Calu3 (cell line): ENCODE measurements at places on chromosomes 2 and 18. TPM values are rescaled to one million over a fixed set of nuclear protein-coding genes. Genes with fewer than 3 reads are reported as not detected.

- DNase-seq, result no peak
These were observed 422.9 kb upstream of the TRIB2 start for GRCh38 chr2:12293874-12294273.

DNA sequence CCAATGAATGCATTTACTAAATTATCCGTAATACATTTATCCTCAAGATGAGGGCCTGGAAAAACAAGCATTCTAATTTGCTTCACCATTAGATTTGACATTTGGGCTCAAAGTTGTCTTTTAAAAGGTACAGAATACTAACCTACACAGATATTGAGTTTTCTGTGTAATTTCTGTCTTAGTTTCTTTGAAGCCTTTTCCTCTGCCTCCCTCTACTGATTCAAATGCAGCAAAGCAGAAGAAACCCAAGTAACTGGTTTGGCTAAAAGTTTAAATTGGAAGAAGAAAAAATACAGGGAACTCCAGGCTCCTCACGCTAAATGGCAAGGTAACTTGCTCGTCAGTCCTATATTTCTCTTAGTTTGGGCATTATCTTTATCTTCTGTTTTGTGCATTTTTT, 53.3 kb upstream of the SLC5A7 start:
- DNase-seq, result no peak

- no peak for DNase-seq
These were observed 426.1 kb downstream of the DCC start for GRCh38 chr18:52766002-52766545.

LIPG gene
- total RNA-seq, result 36.6 and 44.0 TPM in 2 replicates

OR6B2 gene
- total RNA-seq, result not detected in 2 replicates

DNA sequence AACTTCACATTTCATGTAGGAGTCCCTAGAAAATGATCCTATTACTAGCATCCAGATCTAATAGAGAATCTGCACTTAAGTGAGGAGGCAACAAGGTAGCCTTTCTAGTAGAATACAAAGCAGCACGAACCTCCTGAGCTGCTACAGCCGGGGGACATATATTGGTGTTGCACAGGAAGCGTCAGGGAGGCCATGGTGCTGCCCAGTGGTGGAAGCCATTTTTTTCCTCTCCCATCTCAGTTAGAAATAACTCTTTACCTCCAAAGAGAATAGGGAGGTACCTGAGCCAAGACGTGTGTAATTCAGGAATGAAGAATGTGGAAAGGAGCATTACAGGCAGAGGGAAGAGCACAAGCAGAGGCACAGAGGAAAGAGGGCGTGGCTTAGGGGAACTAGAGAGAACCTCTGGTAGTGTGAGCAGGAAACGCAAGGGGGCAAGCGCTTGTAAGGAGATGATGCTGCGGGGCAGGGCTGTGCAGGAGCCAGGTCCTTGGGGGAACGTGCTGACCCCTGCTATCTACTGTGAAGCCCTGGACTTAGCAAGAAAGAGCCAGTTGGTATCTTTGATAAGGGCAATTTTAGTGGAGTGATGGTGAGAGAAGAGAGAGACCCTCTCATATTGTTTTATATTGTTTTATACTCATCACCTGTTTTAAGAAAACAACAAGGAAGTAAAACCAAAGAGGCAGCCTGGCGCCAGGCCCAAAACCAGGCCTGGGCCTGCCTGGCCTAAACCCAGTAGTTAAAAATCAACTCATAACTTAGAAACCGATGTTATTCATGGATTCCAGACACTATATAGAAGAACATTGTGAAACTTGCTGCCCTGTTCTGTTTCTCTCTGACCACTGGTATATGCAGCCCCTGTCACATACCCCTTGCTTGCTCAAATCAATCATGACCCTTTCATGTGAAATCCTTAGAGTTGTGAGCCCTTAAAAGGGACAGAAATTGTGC, 50.0 kb upstream of the TTC39C start:
- DNase-seq, result peak; percentile 78

DNA sequence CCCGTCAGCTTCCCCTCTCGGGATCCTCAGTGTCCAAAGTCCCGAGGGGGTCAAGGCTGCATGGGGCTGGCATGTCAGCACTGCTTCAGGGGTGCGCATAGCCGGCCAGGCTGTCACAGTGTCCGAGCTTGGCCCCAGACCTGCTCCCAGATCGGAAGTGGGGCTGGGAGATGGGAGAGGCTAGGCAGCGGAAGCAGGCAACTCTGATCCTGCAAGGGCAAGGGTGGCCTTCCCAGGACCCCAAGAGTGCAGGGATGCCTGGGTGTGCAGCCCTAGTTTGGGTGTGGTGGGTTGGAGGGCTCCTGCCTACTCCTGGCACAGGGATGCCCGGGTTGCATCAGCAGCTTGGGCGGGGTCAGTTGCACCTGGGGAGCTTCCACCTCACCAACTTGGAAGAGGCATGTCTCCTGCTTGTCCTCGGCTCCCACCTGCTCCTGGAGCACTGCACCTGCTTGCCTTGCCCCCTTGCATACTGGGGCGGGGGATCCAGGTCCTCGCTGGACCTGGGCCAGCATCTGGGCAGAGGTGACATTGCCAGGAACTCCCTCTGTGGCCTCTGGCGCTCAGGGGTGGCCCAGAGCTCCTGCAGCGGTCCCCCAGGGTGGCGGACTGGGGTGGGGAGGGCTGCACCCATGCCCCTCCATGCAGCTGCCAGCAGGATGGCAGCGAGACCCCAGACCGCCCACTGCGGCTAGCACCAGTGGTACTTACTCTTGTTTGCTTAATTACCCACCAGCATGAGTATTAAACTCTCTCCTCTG, 41.3 kb downstream of the CBLN2 start:
- DNase-seq, result no peak

DNA sequence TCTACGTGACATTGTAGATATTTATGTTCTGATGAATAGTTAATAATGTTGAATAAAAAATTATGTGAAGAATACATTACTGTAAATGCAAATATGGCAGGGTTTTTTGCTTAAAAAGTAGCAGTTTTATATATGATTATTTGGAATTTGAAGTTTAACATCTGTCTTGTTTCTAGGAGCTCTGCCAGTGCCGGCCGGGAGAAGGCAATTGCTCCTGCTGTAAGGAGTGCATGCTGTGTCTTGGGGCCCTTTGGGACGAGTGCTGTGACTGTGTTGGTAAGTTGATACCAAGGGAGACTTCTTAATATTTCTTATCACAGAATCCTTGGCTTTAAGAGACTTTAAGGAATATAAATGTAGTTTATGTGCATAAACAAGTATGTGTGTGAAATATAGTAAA, 25.2 kb downstream of the TWSG1 start:
- no peak for DNase-seq
